ENCODE measurements at places on chromosomes 2 and 18.

- no peak for DNase-seq
Measured at GRCh38 chr2:133480707-133481429, 87.4 kb downstream of the NCKAP5 start.

- no peak for DNase-seq
Measured at GRCh38 chr18:64017870-64018269, 48.0 kb downstream of the SERPINB8 start.

- no peak for DNase-seq
Measured at GRCh38 chr2:4591261-4591660, 887.9 kb downstream of the DCDC2C start.

DNA sequence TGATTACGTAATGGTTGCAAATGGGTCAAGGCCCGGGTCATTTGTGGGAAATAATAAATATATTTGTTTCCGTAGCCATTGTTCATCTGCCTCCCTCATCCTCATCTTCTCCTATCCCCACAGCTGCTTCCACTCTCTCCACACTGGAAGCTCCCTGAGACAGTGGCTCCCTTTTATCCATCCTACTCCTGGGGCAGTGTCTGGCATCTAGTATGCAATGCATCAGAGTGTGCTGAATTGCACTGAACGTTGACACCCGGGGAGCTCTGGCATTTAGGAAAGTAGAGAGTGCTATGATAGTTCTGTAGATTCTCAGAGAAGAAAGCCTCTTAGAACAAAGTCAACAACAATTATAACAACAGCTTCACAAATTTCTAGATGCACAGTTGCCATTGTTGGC, 45.5 kb upstream of the NAB1 start:
- DNase-seq: no peak

DNA sequence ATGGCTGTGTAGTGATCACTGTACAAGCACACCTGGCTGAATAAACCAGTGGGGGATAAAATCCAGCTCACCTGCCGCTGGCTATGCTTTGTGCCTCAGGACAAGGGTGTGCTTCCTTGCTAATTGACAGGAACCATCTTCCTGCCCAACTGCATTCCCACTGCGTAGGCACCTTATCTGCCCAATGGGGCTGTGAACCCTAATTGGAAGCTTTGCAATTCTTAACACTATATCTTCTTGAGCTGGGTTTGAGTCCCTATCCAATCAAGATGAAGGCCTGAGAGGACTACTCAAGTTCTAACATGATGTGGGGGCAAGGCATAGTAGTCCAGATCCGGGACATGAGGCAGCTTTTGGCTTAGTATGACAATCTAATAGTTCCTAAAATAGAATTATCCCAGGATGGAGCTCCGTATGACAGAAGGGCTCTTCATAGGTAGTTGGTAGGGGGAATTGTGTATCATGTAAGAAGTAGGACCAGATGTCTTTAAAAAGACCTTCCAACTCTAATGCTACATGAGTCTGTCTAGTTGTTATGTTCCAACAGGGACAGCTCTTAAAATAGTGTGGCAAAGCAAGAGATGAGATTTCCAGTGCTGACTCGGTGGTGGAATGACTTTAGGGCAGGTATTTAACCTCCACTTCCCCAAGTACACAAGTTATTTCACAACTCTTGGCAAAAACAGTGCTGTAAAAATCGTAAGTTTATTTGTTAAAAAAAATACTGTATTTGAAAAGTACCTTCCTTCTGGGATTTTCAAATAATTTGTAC, 2.3 kb upstream of the TMEM150A start:
- no peak for DNase-seq

GRCh38 chr2:29351916-29352591, 236.8 kb downstream of the CLIP4 start:
- no peak for DNase-seq

GRCh38 chr2:109110170-109110569, 18.8 kb upstream of the SH3RF3 start:
- DNase-seq: no peak

GRCh38 chr2:101892377-101892776, 99.4 kb upstream of the IL1R2 start:
- no peak for DNase-seq

Measured in SW 1271 (cell line).